ENCODE measurements at places on chromosomes 4 and X.
A peak's percentile ranks its signal among the peaks of the same experiment; 100 is the strongest.

- peak; percentile 81 for DNase-seq
These were observed 58.0 kb upstream of the DDX3X start for GRCh38 chrX:41275661-41276609.

DNA sequence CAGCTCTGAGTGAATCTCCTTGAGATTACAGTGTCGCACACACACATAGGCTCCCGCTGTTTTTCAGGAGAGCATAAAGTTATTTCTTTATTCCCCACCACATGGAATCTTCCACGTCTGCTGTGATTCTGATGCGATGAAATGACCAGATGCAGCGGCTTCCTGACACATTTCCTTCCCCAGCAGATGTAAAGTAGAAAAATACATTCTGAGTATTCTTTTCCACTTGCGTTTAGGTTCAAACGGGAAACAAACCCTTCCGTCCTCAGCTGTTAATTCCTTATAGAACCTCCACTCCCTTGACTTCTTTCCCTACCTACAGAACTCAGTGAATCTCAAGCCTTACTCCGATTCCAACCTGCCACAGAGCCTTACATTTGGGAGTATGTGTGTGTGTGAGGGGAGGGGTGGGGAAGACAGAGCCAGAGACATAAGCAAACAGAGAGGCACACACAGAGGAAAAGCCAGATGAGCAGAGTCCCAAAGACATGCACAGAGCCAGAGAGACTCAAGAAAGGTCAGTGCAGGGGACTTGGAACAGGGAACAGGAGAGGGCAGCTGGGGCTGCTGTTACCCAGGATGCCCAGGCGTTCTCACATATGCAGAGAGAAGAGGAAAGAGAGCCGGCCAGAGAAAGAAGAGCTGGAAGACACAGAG lies 47.3 kb downstream of the SETD7 start:
- DNase-seq = no peak

DNA sequence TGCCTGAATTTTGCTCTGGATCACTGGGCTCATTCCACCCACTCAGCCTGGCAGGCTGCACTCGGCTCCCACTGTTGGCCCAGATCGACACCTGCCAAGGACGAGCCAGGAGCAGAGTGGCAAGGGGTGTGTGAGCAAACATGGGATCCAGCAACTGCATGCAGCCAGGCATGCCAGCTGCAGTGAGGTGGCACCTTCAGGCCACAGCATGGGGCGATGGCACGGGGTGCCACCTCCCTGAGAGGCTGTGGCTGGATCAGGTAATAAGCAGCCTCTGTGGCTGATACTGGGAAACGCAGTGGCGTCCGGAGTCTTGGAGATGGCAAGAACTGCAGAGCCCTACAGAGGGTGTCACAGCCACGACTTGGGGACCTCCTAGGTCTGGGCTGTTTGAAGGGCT lies 244.5 kb upstream of the FSTL5 start:
- no peak for DNase-seq

DNA sequence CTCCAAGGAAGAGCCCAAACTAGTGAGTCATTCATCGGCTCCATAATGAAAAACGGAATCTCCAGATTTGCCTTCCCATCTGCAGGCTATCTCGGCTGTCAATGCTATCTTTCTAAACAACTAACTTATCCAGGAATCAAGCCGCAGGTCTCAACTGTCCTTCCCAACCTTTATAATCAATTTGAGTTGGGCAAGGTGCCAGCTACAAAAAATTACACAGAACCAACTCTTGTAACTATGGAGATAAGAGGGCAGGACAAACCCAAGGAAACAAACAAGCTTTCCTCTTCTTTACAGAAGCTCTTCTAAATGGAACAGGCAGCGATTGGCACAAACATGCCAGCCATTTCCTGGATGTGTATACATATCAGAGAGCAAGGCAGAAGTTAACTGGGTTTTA lies 61.2 kb upstream of the RAI2 start:
- no peak for DNase-seq

- DNase-seq = no peak
These were observed 334.9 kb upstream of the ADGRL3 start for GRCh38 chr4:60865273-60865672.

- DNase-seq = no peak
These were observed 68.4 kb downstream of the ARHGEF38 start for GRCh38 chr4:105620640-105621323.

DNA sequence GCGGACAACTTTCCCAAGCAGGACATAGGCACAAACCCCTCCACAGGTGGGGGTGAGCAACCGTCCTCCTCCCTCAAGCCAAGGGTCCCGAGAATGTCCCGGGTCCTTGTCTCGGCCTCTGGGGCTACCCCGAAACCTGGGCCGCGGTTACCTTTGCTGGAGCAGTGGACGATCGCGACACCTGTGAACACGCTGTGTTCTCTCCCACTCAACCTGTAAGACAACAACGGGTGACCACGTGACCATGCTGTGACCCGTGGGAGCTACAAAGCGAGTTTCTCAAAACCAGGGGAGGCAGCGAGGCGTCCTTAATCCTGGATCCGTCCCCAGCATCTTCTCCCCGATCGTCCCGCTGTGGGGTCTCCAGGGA lies 17.9 kb downstream of the ASMTL start:
- no peak for DNase-seq

DNA sequence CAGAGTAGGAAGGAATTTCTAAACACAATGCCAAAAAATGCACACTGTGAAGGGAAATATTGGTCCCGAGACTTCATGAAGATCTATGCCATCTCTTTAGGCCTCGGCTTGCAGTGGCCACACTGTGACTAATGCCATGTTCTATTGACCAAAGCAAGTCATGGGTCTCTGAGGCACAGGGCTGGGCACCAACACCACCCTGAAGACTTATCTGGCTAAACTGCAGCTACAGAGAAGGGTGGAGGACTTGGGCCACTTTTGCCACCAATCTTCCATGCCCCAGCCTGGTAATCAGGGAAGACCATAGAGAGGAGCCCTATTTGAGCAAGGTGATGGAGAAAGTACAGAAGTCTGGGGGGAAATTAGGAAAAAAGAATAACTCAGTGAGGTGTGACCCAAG lies 42.1 kb downstream of the HMX1 start:
- no peak for DNase-seq

GRCh38 chr4:42750091-42750490 lies 93.2 kb upstream of the ATP8A1 start:
- no peak for DNase-seq

DNA sequence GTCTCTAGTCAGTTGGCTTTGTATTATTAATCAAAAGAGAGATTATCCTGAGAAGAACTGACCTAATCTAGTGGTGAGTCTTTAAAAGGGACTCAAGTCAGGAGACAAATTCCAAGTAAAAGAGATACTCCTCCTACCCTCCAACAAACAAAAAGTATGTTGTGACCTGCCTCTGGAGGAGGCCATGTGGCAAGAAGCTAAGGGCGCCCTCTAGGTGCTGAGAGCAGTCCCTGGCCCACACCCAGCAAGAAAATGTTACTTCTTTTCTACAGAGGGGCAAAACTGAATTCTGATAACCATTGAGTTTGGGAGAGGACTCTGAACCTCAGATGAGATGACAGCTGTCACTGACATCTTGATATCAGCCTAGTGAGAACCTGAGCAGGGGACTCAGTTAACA lies 953.6 kb upstream of the AGA start:
- no peak for DNase-seq

- no peak for DNase-seq
These were observed 70.9 kb downstream of the EPHA5 start for GRCh38 chr4:65599340-65599739.

DNA sequence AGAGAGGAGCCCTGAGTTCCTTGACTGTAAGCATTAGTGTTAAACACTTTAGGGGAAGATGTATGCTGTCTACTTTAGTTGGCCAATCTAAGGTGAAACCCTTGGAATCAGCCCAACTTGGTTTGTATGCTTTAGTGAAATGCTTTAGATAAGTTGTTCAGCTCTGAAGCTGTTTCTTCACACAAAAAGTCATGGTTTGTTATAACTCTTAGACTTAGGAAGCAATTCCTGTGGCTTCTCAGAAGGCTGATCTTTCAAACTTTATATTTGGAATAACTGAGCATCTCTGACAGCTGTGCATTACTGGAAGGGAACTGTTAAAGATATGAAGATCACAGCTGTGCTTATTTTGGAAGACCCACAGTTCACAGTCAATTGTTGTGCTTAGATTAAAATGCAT lies 714.1 kb downstream of the FAT4 start:
- no peak for DNase-seq

- no peak for DNase-seq
These were observed 38.2 kb upstream of the MYOZ2 start for GRCh38 chr4:119097282-119097900.

DNA sequence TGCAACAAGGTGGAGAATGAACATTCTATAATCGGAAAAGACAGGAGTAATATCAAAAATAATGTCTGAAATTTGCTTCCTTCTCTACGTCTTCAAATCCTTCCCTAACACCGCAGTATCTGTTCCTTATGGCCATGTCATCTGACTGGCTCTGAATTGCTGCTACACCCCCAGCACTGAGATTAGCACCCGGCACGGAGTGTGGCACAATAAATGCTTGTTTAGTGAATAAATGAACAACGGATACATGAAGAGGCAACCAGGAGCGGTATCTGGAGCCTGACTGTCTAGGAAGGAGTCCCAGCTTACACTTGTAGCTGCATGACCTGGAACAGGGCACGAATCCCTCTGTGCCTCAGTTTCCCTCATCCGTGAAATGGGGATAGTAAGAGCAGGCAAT lies 164.3 kb downstream of the AFAP1 start:
- DNase-seq = no peak

- no peak for DNase-seq
These were observed 221.3 kb downstream of the ANK2 start for GRCh38 chr4:113270520-113271319.

- DNase-seq = no peak
These were observed 176.4 kb downstream of the BMPR1B start for GRCh38 chr4:94934201-94934600.

DNA sequence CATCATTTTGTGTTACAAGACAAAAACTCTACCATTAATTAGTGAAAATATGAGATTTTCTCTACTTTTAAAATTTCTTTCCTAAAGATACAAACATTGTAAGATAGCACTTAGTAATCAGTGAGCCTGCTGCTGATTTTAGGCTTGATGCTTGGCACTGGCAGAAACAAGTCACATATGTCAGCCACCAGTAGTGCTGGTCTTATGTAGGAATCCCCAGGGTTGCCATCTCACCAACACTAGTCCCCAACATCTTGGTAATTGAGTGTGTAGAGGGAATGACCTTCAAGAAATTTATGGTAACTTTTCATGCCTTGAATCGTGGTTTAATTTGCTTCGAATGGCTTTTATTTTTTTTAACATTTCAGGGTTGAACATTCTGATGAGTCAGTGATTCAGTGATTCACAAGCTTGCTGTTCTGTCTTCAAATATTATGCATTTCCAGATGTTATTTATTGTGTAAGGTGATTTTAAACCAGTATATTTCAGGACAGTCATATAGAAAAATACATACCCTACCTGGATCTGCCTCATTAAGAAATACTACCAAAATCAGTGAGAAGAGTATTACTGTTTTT lies 11.9 kb downstream of the EXOC1 start:
- no peak for DNase-seq

- DNase-seq = no peak
These were observed 73.3 kb downstream of the NCAPG start for GRCh38 chr4:17884063-17884462.

GRCh38 chr4:97987019-97987648 lies 156.1 kb downstream of the STPG2 start:
- no peak for DNase-seq
